Nucleus accumbens (tissue), 56 donors: ENCODE measurements at places on chromosomes 16 and 17.
A peak's percentile ranks its signal among the peaks of the same experiment; 100 is the strongest.

DNA sequence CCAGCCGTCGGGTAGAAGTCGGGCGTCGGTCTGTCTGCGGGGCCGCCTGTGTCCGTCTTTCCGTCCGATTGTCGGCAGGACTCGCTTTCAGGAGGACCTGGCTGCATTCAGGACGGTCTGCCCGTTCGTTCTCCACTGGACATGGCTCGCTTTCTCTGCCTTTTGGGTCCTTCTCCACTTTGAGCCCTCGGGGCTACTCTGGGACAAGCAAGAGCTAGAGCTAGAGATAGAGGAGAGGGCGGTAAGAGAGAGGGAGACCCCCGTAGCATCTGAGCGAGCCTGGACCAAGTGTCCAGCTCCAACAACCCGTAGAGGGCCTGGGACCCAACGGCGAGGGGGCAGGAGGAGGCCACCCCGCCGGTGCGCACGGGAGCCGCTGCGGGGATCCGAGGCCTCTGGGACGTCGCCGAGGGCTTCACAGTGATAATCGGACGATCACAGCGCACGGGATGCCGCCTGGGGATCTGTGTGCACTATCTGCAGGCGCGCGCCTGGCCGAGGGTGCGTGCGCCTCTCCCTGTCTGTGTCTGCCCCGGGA is 4.5 kb downstream of the TBX4 start:
- no peak for DNase-seq

- DNase-seq, result no peak
Measured at GRCh38 chr17:27276653-27277156, 17.2 kb upstream of the WSB1 start.

- DNase-seq, result peak; percentile 70
Measured at GRCh38 chr17:77948690-77949114, 9.8 kb upstream of the TNRC6C start.

GRCh38 chr16:30068750-30069610 is 3.4 kb downstream of the ALDOA start:
- DNase-seq, result no peak

- DNase-seq, result peak; percentile 12
Measured at GRCh38 chr16:15507301-15507958, 73.0 kb downstream of the BMERB1 start.

DNA sequence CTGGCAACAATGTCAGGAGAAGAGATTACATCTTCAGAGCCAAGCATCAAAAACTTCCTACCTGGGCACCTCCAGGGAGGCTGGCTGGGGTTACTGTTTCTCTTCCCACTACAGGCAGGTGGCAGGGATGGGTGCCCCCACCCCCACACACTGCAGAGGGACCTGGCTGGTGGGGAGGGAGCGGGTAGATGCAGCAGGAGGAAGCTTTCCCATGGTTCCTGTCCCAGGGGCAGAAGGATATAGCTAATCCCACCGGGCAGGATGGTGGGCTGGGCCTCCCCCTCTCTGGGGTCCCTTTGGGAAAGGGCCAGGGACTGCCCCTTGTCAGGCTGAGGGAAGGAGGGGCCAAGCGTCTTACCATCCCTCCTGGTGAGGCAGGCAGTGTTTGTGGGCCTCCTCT is 16.7 kb upstream of the MTMR4 start:
- DNase-seq, result peak; percentile 39

- no peak for DNase-seq
Measured at GRCh38 chr17:44688675-44689476, 700 bp downstream of the CCDC43 start.

- no peak for DNase-seq
Measured at GRCh38 chr17:19303367-19303776, 59.2 kb downstream of the B9D1 start.

DNA sequence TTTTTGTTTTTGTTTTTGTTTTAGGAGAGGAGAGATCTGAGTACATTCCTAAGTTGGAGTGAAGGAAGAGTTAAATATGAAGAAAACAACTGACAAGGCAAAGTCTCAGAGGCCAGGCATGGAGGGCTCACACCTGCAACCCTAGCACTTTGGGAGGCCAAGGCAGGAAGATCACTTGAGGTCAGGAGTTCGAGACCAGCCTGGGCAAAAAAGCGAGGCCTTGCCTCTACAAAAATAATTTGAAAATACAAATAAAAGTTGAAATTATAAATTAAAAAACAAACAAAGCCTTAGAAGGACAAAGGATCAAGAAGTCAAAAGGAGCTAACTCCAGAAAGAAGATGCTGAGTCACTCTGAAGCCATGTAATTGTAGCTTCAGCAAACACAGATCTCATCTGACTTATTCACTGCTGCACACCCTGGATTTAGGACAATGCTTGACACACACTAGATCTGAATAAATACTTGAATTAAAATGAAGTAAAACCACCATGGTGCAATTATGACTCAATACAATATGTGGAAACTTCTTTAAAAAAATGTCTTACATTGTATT is 9.1 kb downstream of the CEP20 start:
- DNase-seq, result no peak

DNA sequence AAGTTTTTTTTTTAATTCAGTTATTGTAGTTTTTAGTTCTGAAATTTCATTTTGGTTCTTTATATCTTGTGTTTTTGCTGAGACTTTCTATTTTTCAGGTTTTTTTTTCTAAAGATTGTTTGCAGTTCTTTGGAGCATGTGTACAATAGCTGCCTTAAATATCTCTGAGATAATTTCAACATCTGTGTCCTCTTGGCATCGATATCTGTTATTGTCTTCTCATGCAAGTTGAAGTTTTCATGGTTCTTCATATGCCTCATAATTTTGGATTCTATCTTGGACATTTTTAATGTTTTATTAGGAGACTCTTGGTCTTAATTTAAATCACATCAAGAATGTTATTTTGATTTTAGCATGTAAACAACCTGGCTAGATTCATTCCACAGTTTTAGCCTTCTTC is 22.8 kb downstream of the COX11 start:
- DNase-seq, result no peak

GRCh38 chr17:31686495-31686894 is 172.5 kb downstream of the COPRS start:
- no peak for DNase-seq

- DNase-seq, result no peak
Measured at GRCh38 chr17:45430738-45431530, 1.7 kb downstream of the ARHGAP27 start.
